ENCODE measurements at places on chromosomes 2 and 18. TPM values are rescaled to one million over a fixed set of nuclear protein-coding genes. Genes with fewer than 3 reads are reported as not detected.

Gene DNAJC5G
- total RNA-seq = not detected

Gene MPP4
- not detected for total RNA-seq

Gene TNFRSF11A
- 8.0 TPM for total RNA-seq

Gene CD8B2
- total RNA-seq = 3.9 TPM

Gene CCL20
- total RNA-seq = 5.3 TPM

Gene SH3RF3
- 2.3 TPM for total RNA-seq
